ENCODE measurements at places on chromosomes 4 and X. TPM values are rescaled to one million over a fixed set of nuclear protein-coding genes. Genes with fewer than 3 reads are reported as not detected.
A peak's percentile ranks its signal among the peaks of the same experiment; 100 is the strongest.

GRCh38 chr4:184355111-184355604 is 119.2 kb downstream of the IRF2 start:
- DNase-seq = peak; percentile 76

Gene HTT
- polyA plus RNA-seq = 44.9 TPM

Gene GRPEL1
- 37.2 TPM for polyA plus RNA-seq

Gene SSX3
- polyA plus RNA-seq = not detected

Gene WWC2
- polyA plus RNA-seq = 50.2 TPM

GRCh38 chrX:7062276-7062675 is 85.2 kb upstream of the STS start:
- DNase-seq = no peak

- no peak for DNase-seq
Measured at GRCh38 chrX:119706616-119707015, 13.6 kb upstream of the SEPTIN6 start.

DNA sequence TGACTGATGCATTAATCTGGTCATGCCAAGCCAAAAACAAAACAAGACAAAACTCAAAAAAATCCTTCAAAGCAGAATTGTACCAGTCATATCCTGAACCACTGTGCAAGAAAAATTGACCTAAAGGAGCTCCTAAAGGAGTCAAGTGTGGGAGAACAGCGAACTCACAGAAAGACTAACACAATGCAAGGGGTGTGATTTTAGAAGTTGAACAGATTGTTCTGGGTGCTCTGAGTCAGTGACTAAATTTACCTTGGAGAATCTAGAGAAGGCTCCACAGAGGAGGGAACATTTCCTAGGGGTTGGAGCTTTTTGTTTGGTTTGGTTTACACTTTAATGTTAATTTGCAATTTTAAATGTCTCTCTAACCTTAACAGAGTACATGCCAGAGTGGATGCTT is 48.9 kb upstream of the PHF8 start:
- DNase-seq = no peak

Gene SMPX
- polyA plus RNA-seq = 0.57 TPM

GRCh38 chr4:181479141-181479540 is 764.1 kb upstream of the TENM3 start:
- DNase-seq = no peak

DNA sequence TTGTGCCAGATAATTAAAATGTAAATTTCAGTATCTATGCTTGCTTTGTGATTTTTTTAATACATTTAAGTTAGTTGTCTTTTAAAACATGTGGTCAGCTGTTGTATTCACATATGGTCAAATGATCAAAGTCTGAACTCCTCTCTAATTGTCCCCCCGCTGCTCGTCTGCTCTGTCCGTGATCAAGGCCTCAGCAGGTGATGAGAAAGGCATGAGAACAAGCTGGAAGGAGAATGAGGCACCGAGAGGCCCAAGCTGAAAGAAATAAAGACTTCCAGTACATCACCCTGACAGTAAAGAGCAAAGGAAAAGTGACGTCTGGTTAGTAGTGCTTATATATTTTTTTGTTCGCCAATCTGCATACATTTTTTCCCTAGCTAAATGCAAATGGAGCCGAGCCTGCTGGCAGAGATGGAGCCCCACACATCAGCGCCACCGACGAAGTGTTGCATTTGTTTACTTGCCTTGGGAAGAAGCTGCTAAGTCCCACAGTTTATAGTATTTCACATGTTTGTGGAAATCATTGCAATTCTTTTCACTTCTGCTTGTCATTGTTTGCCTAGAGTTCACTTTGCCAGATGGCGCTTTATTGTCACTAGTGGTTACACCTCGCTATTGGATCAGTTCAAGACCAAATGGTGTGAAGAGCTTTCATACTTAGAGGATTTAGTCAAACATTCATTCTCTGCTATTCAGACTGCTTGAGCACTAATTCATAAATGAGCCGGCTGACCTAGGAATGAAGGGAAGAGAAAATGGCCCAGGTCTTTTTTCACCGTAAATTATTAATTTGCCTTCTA is 181.5 kb downstream of the ZIC3 start:
- no peak for DNase-seq

Gene PLAC8
- 2.6 TPM for polyA plus RNA-seq

Gene CT83
- not detected for polyA plus RNA-seq
